ENCODE measurements at places on chromosomes 2 and 18.

DNA sequence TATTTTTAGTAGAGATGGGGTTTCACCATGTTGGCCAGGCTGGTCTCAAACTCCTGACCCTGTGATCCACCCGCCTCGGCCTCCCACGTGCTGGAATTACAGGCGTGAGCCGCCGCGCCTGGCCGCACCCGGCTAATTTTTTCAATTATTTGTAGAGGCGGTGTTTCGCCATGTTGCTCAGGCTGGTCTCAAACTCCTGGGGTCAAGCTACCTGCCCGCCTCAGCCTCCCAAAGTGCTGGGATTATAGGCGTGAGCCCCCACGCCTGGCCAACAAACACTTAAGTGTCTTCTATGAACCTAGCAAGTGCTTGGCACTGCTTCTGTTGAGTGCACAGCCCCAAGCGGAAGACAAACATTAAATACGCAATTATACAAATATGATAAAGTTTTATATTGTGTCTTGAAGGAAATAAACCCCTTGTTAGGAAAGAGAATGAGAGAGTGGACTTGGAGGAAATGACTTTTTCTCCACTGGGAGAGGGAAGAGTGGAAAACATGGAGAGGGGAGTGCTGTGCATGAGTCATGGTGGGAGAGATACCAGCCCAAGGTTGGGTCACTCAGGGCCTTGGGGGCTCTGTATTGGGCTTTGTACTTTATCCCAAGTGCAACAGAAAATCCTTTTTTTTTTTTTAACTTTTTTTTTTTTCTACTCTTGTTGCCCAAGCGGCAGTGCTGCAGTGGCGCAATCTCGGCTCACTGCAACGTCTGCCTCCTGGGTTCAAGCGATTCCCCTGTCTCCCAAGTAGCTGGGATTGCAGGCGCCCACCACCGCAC is 41.4 kb upstream of the ACTR2 start:
- DNase-seq = no peak

- no peak for DNase-seq
Observed at GRCh38 chr2:149816756-149817551, 229.4 kb upstream of the MMADHC start.

- no peak for DNase-seq
Observed at GRCh38 chr18:75654851-75655751, 227.6 kb upstream of the SMIM21 start.

GRCh38 chr2:118939994-118940393 is 2.0 kb upstream of the MARCO start:
- no peak for DNase-seq

All from amygdala (tissue), 56 donors.